NCI-H82 (cell line): ENCODE measurements at places on chromosomes 5 and 9.

GRCh38 chr5:157541447-157542118 lies 34.0 kb downstream of the ADAM19 start:
- DNase-seq, result no peak

GRCh38 chr9:700365-701282 lies 140.9 kb upstream of the DMRT1 start:
- DNase-seq, result no peak

DNA sequence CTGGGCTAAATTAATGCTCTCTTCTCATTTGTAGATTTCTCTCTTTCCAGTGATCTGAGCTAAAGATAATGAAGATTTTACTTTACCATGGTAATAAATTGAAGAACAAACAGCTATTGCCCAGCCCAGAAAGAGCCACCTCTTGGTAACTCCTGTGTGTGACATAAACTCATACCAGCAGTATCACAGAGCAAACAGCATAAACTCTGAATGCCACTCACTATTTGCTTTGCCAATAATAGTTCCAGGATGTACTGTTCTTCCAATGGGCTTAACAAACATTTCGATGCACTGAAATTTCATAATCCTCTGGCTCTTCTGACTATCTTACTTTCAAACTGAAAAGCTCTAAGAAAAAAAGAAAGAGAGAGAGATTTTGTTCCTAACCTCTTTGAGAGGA lies 69.8 kb upstream of the RASEF start:
- DNase-seq, result no peak

- DNase-seq, result peak; percentile 43
Measured at GRCh38 chr5:172792701-172793570, 21.9 kb upstream of the DUSP1 start.

DNA sequence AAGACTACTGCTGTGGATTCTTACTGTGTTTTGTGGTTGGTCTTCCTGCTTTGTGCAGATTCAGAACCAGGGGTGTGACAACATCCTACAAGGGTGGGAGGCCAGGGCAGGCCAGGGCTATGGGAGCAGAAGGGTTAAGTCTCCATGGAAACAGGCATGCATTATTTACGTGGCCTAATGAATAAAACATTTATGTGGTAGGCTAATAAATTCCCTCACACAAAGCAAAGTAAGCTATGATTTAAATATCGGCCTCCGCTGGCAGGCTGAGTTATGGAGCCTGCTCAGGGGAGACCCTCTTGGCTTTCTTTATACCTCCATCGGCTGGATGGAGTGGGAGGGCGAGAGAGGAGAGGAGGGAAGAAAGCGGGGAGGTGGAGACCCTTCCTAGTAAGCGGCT lies 230.3 kb upstream of the MVB12B start:
- DNase-seq, result no peak

DNA sequence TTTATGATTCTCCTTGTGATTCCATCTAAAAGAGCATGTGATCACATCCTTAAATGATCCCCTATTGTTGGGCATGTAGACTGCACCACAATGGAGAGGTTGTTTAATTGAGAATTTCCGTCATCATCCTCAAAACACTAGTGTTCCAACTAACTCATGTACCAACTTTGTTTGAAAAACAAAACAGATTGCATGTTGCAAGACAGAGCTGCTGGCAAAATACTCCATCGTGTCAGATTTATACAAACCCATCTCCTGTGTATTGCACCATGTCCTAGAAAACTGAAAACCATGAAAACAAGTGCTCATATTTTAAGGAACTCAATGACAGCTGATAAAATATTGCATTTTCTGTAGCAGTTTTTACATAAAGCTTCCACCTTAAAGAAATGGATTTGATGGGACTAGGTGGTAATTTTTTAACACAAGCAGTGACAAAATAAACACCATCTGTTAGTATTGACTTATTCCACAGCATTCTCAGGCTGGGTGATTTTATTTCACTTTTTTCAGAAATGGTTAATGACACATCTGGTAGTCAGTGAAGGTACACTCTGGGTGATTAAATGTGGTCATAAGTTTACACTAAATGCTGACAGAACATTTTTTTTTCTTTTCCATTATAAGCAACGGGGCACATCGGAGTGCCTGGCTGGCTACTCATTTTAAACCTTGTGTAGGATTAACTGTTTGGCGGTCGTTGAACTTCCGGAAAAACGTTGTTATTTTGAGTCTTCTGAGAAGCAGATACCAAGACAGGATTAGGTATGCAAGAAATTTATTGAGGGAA lies 602.9 kb upstream of the WWC1 start:
- DNase-seq, result no peak

- no peak for DNase-seq
Measured at GRCh38 chr9:130431536-130432303, 13.0 kb upstream of the ASS1 start.

GRCh38 chr5:110062246-110062645 lies 372.5 kb downstream of the MAN2A1 start:
- DNase-seq, result no peak

DNA sequence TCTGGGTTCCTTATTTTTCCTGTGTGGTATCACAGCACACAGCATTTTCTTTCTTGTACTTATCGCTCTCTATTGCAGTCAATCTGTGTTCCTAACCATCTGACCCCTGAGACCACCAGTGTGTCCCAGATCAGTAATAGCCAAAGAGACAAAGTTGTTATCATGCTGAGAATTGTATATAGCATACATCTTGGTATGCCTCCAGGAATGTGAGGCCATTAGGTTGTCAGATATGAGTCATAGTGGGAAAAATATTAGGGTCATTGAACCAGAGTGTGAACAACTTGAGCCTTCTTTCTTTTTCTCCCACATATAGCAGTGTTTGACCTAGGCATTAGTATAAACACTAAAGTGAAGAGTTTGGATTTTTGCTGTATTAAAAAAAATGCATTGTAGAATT lies 106.3 kb downstream of the NDUFAF2 start:
- no peak for DNase-seq

DNA sequence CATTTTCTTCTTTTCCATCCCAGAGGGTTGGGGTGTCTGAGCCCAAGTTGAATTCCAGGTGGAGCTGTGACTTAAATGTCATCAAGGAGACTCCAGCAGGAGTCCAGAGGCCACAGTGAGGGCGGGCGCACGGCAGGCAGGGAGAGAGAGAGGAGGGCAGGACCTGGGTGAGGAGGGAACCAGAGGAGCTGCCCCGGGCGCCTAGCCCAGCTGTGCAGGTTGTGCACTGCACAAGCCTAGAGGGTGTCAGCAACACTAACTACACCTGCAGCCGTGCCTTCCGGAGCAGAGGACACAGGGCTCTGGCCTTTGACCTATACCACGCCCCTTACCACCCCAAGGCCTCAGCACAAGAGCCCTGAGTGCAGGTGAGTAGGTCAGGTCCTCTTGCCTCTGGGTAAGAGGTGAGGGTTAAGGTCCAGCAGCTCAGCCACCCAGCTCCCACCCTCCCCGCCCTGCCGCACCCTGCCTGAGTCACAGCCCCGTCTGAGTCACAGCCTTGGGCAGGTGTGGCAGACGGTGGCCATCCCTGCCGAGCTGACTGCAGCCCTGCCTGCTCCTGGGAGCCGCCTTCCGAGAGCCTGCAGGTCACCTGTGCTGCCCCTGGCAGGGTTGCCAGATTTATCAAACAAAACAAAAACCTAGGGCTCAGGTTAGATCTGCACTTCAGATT lies 6.4 kb upstream of the AGPAT2 start:
- DNase-seq, result no peak

DNA sequence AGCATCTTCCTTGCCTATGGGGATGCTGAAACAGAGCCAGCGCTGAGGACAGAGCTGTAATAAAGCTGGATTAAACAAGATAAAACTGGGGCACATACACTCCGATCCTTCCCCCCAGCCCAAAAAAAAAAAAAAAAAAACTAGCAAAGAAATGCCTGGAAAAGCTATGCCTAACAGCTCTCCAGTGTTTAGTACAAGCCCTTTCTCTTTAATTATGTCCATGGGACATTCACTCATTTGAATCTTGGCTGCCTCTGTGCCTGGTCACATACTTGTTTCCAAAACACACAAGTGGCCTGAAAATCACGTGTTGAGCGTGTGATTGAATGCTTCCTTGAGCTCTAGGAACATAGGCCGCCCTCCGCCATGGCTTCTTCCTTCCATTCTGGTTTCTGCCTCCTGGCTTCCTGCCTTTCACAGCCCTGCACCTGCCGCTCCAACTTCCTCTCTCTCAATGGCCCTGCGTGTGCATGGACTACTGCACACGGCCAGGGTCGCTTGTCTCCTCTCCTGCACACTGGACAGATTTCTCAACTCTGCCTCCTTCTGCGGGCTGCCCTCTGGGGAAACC lies 111.0 kb upstream of the RETREG1 start:
- DNase-seq, result no peak

GRCh38 chr9:93048566-93049448 lies 9.7 kb upstream of the SUSD3 start:
- DNase-seq, result no peak

DNA sequence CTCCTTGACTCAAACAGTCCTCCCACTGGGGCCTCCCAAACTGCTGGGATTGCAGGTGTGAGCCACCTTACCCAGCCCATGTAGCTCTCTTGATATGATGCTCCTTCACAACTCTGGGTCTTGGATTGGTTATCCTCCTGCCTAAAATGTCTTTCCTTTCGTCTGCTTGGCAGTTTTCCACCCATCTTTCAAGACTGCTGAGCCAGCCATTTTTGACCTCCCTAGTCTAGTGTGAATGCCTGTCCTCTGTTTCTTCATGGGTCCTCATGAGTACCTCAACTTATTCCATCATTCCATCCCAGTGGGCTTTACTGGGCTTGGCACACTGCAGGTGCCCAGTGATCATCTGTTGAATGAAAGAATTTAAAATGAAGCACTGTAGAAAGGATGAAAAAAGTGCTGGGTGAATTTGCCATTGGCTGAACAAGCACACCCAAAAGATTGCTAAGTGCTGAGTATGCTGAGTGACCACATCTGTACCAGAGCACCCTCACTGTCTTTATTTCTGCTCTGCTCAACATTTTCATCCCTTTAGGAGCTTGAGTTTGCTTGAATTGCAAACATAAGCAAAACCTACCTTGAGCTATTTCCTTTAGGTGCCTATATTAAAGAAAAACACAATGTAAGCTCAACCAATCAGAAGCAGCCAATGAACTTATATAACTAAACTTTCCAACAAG lies 84.8 kb upstream of the FAM169A start:
- DNase-seq, result no peak

DNA sequence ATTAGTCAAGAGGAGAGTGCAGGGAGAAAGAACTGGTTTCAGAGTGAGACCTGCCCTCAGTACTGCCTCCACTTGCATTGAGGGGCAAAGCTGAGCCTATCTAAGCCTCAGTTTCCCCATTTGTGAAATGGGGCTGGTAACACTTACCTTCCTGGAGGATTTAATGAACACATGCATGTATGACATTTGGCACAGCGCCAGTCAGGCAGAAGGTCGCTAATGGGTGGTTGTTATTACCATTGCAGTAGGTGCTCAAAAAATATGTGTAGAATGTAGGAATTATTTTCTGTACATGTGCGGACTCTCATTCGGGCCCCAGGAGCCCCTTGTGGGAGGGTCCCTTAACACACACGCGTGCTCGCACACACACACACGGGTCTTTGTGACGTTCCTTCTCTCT lies 10.9 kb downstream of the FAT2 start:
- DNase-seq, result peak; percentile 19

GRCh38 chr5:54551926-54552325 lies 34.4 kb downstream of the SNX18 start:
- no peak for DNase-seq

- no peak for DNase-seq
Measured at GRCh38 chr5:133391354-133392136, 220.8 kb downstream of the FSTL4 start.

GRCh38 chr5:73442996-73443627 lies 5.5 kb downstream of the FOXD1 start:
- peak; percentile 4 for DNase-seq

DNA sequence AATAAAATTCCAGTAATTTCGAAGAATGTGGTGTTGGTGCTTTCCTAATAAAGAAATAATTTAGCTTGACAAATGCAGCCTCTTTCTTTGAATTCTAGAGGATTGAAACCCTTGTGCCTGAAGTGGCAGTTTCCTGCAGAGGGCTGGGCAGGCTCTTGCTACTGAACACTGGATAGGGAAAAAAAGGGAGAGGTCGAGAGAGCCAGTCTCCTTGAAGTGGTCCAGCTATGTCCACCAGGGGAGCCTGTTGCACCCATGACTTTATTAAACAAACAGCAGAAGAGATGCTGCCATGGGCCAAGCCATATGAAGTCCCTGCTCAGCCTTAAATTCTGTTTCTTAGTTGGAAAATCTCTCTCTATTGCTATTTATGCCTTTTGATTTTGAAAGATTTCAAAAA lies 178.4 kb downstream of the SMARCA2 start:
- DNase-seq, result no peak

DNA sequence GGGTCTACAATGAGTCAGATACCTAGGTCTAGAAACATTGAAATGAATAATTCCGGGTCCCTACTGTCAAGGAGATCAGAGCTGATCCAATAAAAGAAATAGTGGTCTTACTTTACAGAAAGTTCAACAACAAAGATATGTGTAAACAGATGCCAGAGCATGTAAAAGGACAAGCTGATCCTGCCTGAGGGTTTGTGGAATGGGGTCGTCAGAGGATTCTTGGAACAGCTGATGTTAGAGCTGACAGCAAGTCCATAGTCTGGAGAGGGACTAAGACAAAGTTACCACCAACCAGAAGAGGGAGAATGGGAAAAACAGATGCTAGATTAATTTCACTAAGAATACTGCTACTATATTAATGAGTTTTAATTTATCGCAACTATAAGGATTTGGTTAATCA lies 71.5 kb downstream of the FREM1 start:
- peak; percentile 7 for DNase-seq

DNA sequence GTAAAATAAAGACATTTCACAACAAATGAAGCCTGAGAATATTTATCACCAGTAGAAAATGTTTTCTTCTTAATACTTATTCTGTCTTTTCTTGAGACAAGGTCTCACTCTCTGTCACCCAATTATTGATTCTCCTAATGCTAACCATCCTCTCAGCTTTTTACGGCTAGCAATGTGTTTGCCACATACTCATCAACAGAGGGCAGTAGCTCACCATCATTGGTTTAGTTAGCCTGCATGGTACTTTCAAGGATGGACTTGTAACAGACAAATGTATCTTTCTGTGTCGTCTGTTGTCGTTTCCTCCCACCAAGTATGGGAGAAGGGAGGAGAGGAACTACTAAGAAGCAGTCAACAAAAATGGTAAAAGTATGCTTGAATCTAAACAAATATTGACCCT lies 5.9 kb upstream of the ACO1 start:
- DNase-seq, result peak; percentile 83

- DNase-seq, result no peak
Measured at GRCh38 chr9:101463397-101463796, 27.8 kb upstream of the ALDOB start.

DNA sequence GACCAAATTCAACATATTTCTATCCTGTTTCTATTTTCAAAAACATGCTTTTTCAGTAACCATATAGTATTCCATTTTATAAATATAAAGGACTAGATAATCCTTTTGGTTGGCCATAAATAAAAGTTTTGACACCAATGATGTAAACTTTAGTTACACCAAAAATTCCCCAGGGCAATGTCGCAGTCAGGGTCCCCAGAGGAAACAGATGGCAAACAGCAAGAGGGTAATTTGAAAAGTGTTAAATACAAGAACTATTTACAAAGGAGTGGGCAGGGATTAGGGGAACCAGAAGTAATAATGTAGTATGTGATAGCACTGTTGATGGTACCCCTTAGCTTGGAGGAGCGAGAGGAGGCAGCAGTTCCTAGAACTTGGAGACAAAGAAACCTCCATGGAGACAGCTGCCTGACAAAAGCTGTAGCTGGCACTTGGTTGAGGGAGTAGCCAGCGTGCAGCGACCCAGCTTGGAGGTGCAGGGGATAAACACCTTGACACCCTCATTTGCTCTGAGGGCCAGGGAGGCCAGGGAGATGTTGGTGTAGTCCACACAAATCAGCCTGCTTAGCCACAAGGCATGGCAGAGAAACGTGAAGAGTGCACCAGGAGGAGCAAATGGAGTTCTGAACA lies 18.3 kb upstream of the MSANTD3 start:
- peak; percentile 20 for DNase-seq
